ENCODE measurements at places on chromosomes 12 and 14. TPM values are rescaled to one million over a fixed set of nuclear protein-coding genes. Genes with fewer than 3 reads are reported as not detected.

GRCh38 chr12:119176267-119177055 lies 2.3 kb upstream of the HSPB8 start:
- DNase-seq: no peak
- no peaks in the 10 kb centered on the region for H3K36me3 ChIP-seq
- no peak overlapping the region for H3K4me3 ChIP-seq
- peaks cover 11% of the 10 kb centered on the region for H3K4me1 ChIP-seq
- H3K27me3 ChIP-seq: peaks cover 8% of the 10 kb centered on the region

DNA sequence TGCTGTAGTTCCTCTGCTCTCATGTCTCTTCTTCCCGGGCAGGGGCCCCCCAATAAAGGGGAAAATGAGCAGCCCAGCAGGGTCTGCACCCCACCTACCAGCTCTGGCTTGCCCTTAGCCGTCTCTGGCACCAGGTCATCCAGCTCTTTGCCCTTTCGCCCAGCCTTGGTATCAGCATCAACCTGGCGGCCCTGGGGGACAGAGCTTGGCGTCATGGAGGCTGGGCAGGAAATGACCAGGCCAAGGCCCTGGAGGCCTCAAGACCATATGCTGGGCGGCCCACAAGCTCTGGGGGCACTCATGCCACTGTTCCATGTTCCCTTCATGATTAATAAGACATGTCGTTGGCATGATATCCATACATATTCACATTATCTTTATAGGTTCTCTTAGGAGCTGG lies 14.7 kb downstream of the MYL6 start:
- DNase-seq: no peak
- H3K36me3 ChIP-seq: peaks cover 64% of the 10 kb centered on the region
- H3K27ac ChIP-seq: no peak overlapping the region
- H3K4me1 ChIP-seq: peaks cover 16% of the 10 kb centered on the region

DNA sequence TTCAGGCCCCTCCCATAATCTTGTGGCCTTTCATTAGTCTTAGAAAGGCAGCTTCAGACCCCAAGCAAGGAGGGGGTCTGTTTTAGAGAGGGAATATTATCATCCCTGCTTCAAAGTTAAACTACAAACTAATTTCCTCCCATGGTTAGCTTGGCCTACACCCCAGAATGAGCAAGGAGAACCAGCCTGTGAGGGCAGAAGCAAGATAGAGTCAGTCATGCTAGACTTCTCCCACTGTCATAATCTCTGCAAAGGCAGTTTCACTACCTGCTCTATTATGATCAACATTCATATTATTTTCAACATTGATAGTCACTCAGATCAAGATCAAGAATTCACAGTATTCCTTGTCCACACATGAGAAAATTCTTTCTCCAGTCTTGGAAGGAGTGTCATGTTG lies 105.1 kb downstream of the GXYLT1 start:
- H3K27me3 ChIP-seq: no peaks in the 10 kb centered on the region
- H3K27ac ChIP-seq: no peak overlapping the region
- no peaks in the 10 kb centered on the region for H3K36me3 ChIP-seq
- H3K4me3 ChIP-seq: no peak overlapping the region
- no peak for DNase-seq

- no peak overlapping the region for H3K4me3 ChIP-seq
- no peak for DNase-seq
- no peaks in the 10 kb centered on the region for H3K36me3 ChIP-seq
- peaks cover 1% of the 10 kb centered on the region for H3K27me3 ChIP-seq
Measured at GRCh38 chr12:5963515-5963914, 18.5 kb upstream of the ANO2 start.

- H3K36me3 ChIP-seq: peaks cover 9% of the 10 kb centered on the region
- H3K27me3 ChIP-seq: peaks cover 9% of the 10 kb centered on the region
- H3K4me3 ChIP-seq: peak overlapping the region; percentile 95
- peak overlapping the region; percentile 91 for H3K27ac ChIP-seq
Measured at GRCh38 chr14:69153873-69154270, 953 bp upstream of the DCAF5 start.

DNA sequence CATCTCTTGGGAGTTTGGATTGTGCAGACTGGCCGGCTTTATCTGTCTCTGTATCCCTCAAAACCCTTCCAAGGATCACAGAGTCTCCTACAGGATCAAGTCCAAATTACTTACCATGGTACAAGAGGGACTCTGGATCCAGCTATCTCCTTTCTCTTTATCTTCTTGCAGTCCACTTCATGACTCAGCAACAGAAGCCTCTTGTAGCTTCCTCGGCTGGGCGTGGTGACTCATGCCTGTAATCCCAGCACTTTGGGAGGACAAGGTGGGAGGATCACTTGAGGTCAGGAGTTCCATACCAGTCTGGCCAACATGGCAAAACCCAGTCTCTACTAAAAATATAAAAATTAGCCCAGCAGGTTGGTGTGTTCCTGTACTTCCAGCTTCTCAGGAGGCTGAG lies 189.7 kb downstream of the BCAT1 start:
- H3K27ac ChIP-seq: no peak overlapping the region
- H3K4me1 ChIP-seq: peaks cover 4% of the 10 kb centered on the region
- no peaks in the 10 kb centered on the region for H3K27me3 ChIP-seq
- no peak for DNase-seq
- no peaks in the 10 kb centered on the region for H3K36me3 ChIP-seq

- H3K4me1 ChIP-seq: peaks cover 6% of the 10 kb centered on the region
- H3K27ac ChIP-seq: no peak overlapping the region
- H3K4me3 ChIP-seq: no peak overlapping the region
- H3K27me3 ChIP-seq: peaks cover 5% of the 10 kb centered on the region
- DNase-seq: no peak
Measured at GRCh38 chr12:2605301-2605700, 189.5 kb upstream of the FKBP4 start.

- H3K27me3 ChIP-seq: peaks cover 4% of the 10 kb centered on the region
- H3K27ac ChIP-seq: no peak overlapping the region
- no peaks in the 10 kb centered on the region for H3K36me3 ChIP-seq
- H3K4me3 ChIP-seq: no peak overlapping the region
- peaks cover 8% of the 10 kb centered on the region for H3K4me1 ChIP-seq
Measured at GRCh38 chr14:98175436-98175835, 1096.6 kb downstream of the BCL11B start.

DNA sequence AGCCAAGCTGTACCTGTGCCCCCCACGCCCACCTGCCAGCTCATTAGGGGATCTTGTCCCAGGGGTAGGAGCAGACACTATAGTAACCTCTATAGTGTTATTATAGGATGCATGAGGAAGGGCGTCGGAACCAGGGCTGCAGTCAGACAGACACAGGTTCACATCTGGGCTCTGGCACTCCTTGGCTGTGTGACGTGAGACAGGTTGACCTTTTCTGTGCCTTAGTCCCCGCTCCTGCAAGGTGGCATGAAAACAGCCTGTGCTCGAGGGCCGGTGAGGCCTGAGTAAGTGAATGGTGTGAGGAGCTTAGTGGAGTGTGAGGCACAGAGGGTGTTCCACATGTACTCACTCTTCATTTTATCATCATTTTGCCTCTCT lies 19.0 kb downstream of the ASB2 start:
- DNase-seq: no peak
- peaks cover 18% of the 10 kb centered on the region for H3K4me1 ChIP-seq
- H3K27ac ChIP-seq: no peak overlapping the region

- no peak overlapping the region for H3K27ac ChIP-seq
- DNase-seq: no peak
- no peaks in the 10 kb centered on the region for H3K36me3 ChIP-seq
- H3K27me3 ChIP-seq: no peaks in the 10 kb centered on the region
Measured at GRCh38 chr12:84599539-84599938, 313.1 kb downstream of the SLC6A15 start.

GRCh38 chr12:88431246-88431645 lies 149.0 kb downstream of the KITLG start:
- no peaks in the 10 kb centered on the region for H3K36me3 ChIP-seq
- no peaks in the 10 kb centered on the region for H3K27me3 ChIP-seq
- no peak overlapping the region for H3K27ac ChIP-seq
- H3K4me3 ChIP-seq: no peak overlapping the region
- no peak for DNase-seq

DNA sequence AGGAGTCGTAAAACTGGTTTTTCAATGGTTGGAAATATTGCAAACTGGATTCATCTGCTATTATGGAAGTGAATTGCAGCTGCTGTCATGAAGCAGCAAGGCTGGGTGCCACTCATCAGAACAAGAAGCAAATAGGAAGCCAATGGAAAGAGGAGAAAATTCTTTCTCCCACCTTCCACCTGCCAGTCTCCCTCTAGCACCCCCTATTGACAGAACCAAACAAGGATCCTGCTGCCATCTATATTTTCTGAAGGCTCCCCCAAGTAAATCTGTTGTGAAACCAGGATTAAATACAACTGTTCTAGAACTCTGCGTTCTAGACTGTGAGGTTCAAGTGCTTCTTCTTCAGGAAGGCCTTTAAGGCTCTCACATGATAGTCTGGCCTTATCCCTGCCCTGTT lies 286.6 kb downstream of the AACS start:
- peaks cover 3% of the 10 kb centered on the region for H3K27me3 ChIP-seq
- peaks cover 7% of the 10 kb centered on the region for H3K4me1 ChIP-seq
- H3K36me3 ChIP-seq: no peaks in the 10 kb centered on the region
- DNase-seq: no peak

DNA sequence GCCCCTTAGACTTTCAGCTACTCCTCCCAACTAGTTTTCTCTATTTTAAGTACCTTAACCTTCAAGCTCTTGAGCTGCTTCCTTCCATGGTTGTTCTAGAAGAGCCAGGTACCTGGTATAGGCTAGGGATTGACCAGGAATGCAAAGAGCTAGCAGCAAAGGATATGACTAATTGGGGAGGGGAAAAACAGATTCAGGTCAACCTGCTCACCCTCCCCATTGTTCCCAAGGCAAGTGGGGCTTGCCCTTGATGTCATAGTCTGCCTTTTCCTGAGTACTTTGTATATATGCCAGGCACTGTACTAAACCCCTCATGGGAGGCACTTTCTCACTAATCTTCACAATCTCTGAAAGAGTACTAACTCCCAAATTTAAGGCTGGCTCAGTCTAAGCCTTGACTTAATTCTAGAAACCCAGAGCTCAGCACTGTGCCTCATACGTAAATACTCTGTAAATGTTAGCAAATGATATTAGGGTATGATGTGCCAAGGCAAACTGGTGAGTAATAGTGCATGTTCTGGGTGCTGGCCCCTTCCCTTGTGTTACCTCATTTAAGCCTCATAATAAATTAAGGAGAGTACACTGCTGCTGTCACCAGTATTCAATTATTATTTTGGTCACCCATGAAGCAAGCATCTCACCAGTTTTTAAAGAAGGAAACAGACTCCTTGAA lies 42.2 kb downstream of the SUDS3 start:
- H3K4me3 ChIP-seq: no peak overlapping the region
- no peak overlapping the region for H3K27ac ChIP-seq
- H3K36me3 ChIP-seq: peaks cover 36% of the 10 kb centered on the region
- no peaks in the 10 kb centered on the region for H3K4me1 ChIP-seq

DNA sequence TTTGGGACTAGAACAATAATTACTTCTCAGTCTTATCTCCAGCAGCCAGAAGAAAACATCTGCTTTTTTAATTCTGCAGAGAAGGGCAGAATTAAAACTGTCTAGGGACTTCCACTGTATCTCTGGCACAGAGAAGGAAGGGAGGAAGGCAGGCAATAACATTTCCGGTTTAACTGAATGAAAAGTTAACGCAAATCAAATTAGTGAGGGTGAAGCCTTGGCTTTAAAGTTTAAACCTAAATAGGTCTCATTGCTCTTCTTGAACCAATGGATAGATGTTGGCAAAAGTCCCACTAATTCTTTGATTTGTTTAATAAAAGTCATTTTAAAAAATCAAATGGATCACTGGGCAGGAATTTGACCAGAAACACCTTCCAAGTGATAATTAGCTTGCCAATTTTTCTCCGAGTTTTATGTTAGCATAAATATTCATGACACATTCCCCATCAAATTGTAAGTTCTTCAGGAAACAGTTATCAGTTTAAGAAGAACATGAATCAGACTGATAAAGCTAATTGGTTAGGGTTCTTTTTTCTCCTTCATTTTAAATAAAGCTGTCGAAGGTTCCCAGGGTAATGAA lies 181.9 kb downstream of the SLC15A5 start:
- H3K27ac ChIP-seq: no peak overlapping the region
- H3K4me1 ChIP-seq: no peaks in the 10 kb centered on the region
- no peaks in the 10 kb centered on the region for H3K36me3 ChIP-seq
- no peaks in the 10 kb centered on the region for H3K27me3 ChIP-seq

- H3K27me3 ChIP-seq: peaks cover 3% of the 10 kb centered on the region
- no peak overlapping the region for H3K4me3 ChIP-seq
- peaks cover 9% of the 10 kb centered on the region for H3K36me3 ChIP-seq
- no peaks in the 10 kb centered on the region for H3K4me1 ChIP-seq
Measured at GRCh38 chr14:106605548-106606448, 1079.4 kb downstream of the TMEM121 start.

DNA sequence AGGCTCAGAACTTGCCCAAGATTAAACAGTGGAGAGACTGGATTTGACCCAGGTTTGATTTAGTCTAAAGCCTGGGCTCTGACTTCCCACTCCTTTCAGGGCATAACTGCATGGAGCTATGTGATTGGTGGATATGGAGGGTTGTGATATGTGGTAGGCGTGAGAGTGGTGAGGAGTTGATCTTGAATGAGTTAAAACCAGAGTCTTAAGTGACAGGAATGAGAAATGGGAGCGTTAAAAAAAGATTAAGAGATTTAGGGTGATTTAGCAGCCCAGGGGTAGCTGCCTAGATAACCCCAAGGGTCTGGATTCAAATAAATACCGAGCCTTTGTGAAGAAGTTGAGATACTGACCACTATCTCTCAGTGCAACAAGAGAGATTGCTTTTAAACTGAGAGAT lies 8.4 kb downstream of the SYNDIG1L start:
- no peak for DNase-seq
- no peak overlapping the region for H3K4me3 ChIP-seq
- no peak overlapping the region for H3K27ac ChIP-seq
- H3K36me3 ChIP-seq: no peaks in the 10 kb centered on the region
- peaks cover 28% of the 10 kb centered on the region for H3K4me1 ChIP-seq
- peaks cover 7% of the 10 kb centered on the region for H3K27me3 ChIP-seq

GRCh38 chr12:34301251-34302130 lies 279.2 kb downstream of the ALG10 start:
- H3K27ac ChIP-seq: no peak overlapping the region
- no peak for DNase-seq
- H3K27me3 ChIP-seq: peaks cover 51% of the 10 kb centered on the region
- H3K4me3 ChIP-seq: peak overlapping the region; percentile 62
- H3K36me3 ChIP-seq: peaks cover 70% of the 10 kb centered on the region

- H3K4me3 ChIP-seq: no peak overlapping the region
- no peak overlapping the region for H3K27ac ChIP-seq
Measured at GRCh38 chr14:28077021-28077420, 689.6 kb upstream of the FOXG1 start.

- no peak overlapping the region for H3K4me3 ChIP-seq
- peaks cover 21% of the 10 kb centered on the region for H3K36me3 ChIP-seq
- no peak overlapping the region for H3K27ac ChIP-seq
- DNase-seq: no peak
Measured at GRCh38 chr14:59346329-59346728, 118.9 kb downstream of the GPR135 start.

- DNase-seq: peak; percentile 44
- H3K27ac ChIP-seq: no peak overlapping the region
Measured at GRCh38 chr14:52067873-52068614, 815 bp downstream of the NID2 start.

Gene SMOC1
- total RNA-seq: 0.38 TPM

Gene IL26
- total RNA-seq: not detected

Gene CLEC1A
- 29.3 TPM for total RNA-seq

Gene LALBA
- not detected for total RNA-seq

Gene LRTM2
- not detected for total RNA-seq

Gene CCDC175
- not detected for total RNA-seq

Gene CYP46A1
- total RNA-seq: 5.2 TPM

Gene LRRC9
- total RNA-seq: 0.38 TPM

Gene LHX5
- not detected for total RNA-seq

Gene SCNN1A
- 2.2 TPM for total RNA-seq

Gene STXBP6
- 0.51 TPM for total RNA-seq

Gene KLRC2
- not detected for total RNA-seq

Gene MYBPC1
- total RNA-seq: not detected

Gene RESF1
- 104 TPM for total RNA-seq
